Left ventricle myocardium superior (tissue), 1 donor: ENCODE measurements at places on chromosomes 2 and 18.

DNA sequence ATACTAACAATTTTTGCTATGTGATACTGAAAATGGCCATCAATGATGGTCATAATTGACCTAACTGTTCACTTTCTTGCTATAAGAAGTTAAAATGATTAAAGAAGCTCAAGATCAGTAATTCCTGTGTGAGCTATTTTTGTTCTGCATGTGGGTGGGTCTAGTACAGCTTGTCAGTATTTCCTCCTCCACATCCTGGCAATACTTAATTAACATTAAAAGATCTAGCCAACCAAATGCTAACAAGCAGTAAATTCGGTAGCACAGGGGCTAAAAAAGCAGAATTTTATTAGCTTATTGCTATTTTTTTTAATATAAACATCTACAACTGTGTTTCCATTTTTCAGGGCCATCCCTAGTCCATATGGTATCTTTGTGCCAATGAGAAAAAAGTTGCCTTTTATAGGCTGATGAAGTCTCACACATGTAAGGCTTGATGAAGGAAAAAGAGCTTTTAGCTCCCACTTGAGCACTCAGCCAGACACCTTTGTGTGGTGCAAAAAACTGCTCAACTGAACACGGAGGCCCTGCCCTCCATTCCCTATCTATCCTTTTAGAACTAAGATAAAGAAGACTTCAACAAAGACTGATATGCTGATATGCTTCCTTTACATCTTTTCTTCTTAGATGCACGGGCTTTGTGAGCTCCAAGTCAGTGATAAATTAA is 4.9 kb upstream of the PNO1 start:
- DNase-seq = no peak

- DNase-seq = peak; percentile 18
Observed at GRCh38 chr18:43589611-43590151, 312.4 kb upstream of the SYT4 start.

DNA sequence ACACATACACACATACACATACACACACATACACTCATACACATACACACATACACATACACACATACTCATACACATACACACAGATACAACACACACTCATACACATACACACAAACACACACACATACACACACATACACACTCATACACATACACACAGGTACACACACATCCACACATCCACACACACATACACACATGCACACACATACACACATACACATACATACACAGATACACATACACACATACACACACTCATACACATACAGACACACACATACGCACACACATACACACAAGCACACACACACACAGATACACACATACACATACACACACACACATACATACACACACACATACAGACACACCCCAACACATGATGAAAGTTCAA is 729.1 kb upstream of the SOX11 start:
- no peak for DNase-seq

DNA sequence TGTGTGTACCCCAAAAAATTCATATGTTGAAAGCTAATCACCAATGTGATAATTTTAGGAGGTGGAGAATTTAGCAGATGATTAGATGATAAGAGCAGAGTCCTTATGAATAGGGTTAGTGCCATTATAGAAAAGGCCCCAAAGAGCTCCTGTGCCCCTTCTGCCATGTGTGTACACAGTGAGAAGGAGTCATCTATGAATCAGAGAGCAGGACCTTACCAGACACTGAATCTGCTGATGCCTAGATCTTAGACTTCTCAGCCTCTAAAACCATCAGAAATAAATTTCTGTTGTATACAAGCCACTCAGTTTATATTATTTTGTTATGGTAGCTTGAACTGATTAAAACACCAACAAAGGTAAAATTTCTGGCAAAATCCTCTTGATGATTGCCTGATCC is 560.0 kb upstream of the CDH2 start:
- DNase-seq = no peak

DNA sequence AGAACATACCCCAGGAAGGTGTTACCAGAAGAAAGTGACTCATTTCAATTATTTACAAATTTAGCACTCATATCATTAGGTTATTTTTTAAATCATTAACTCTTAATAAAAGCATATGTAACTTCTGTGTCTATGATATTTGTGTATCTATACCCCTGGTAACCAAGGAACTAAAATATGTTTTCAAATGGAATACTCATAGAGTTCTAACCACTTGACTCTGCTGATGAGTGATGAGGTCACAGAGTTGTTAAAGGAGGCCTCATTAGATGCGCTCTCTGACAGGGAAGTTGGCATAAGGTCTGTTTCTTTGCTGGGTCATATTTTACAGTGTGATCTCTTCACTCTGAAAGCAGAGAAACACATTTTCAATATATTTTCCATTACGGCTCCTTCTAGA is 73.4 kb downstream of the CCDC150 start:
- no peak for DNase-seq

- peak; percentile 24 for DNase-seq
Observed at GRCh38 chr2:240463274-240463865, 27.9 kb downstream of the GPC1 start.

DNA sequence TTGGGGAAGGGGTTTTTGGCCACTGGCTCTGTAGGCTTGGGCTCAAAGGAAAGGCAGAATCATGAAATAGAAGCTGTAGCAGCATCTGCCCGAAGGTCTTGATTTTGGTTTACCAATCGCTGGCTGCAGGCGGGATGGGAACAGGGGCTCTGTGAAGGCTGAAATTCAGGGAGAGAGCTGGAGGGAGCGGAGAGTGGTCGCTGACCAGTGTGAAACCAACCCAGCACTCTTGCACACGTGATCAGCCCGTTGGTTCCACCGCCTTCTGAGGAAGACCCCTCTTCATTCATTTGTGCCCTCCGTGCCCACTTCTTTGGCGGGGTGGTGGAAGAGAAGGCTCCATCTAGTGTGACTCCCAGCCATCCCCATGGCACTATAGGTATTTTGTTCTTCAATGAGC is 82.6 kb downstream of the KLHL29 start:
- no peak for DNase-seq

GRCh38 chr2:3399829-3400228 is 20.3 kb downstream of the TRAPPC12 start:
- DNase-seq = peak; percentile 83

DNA sequence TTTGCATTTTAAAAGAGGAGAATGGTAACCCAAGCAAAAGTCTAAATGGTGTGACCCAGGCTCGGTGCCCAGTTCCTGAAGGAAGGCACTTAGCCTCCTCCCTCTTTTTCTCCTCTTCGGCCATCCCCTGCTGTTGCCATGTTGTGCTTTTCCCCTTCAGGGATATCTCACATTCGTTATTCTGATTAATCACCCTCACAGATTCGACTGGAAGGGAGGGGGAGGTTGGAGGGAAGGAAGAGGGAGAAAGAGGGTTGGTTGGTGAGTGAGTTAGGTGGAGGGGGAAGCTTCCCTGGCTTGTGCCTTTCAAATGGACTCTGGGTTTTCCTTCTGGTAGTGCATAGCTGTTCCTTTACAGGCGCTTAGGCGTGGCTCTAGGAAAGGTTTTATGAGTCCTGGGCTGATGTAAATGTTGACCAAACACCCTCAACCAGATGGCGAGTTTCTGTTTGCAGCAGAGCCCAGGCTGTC is 39.0 kb upstream of the LYPD6B start:
- no peak for DNase-seq

DNA sequence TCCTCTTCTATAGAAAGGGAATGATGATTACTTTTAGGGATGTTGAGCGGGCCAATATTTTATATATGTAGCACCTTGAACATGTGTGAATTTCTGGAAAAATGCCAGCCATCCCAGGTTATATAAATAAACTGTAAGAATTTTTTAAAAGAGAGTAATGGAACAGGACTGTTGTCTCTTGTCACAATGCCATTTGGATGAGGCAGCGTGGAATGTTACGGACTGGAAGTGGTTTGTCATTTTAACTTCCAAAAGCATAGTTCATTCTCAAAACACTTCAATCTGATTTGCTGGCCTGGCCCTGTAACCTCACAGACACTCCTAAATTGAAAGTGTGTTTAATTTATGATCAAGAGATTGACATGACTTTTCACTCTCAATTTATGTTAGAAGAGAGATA is 70.8 kb downstream of the TPGS2 start:
- no peak for DNase-seq

- no peak for DNase-seq
Observed at GRCh38 chr18:9735238-9735637, 27.1 kb downstream of the RAB31 start.

- DNase-seq = no peak
Observed at GRCh38 chr2:38480617-38481016, 103.5 kb upstream of the ATL2 start.

GRCh38 chr2:229230911-229231310 is 40.2 kb downstream of the PID1 start:
- peak; percentile 65 for DNase-seq

GRCh38 chr18:50372743-50373142 is 2.1 kb upstream of the SKA1 start:
- no peak for DNase-seq

- no peak for DNase-seq
Observed at GRCh38 chr2:168525716-168526446, 69.8 kb downstream of the CERS6 start.

DNA sequence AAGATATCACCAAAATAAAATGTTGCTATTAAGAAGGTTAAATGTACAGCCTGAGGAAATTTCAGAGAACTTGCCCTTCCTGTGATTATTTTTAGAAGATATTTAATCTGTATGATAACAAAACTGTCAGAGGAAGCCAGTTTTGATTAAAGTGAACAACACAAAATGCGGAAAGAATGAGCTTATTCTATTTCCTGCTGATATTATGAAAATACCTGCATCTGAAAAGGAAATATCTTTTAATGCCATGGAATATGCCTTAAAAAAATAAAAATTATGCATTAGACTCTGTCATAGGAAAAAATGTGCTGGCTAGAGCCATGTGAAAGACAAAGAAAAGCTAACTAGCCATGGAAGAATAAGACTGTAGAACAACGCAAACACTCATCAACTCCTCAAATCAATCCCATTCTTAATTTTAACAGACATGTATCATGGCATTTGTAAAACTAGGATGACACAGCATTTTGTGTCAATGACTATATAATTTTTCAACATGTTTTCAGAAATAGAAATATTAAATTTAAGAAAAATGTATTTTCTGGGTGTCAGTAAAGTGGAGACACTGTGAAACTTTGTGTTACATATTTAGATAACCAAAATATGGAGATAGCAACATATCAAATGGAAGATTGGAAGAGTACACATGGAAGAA is 1768.2 kb downstream of the SUCLG1 start:
- no peak for DNase-seq

DNA sequence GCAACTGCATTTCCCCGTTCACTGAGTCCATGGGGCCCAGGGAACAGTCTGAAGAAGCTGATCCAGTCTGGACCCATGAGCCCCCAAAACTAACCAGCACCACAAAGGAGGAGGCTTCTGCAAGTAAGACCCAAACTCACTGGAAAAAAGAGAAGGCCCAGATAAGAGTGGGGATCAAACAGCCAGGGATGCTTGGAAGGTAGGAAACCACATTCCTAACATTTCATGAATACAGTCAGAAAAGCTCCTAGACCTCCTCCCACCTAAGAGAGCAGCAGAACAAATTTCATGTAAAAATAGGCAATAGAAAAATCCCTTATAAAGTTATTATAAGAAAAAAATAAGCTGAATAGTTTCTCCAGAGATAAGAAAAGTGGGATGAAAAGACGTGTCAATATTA is 30.3 kb downstream of the TUBB6 start:
- no peak for DNase-seq

GRCh38 chr2:38483776-38484501 is 106.9 kb upstream of the ATL2 start:
- no peak for DNase-seq

- DNase-seq = peak; percentile 65
Observed at GRCh38 chr2:24434541-24434940, 56.5 kb upstream of the NCOA1 start.

DNA sequence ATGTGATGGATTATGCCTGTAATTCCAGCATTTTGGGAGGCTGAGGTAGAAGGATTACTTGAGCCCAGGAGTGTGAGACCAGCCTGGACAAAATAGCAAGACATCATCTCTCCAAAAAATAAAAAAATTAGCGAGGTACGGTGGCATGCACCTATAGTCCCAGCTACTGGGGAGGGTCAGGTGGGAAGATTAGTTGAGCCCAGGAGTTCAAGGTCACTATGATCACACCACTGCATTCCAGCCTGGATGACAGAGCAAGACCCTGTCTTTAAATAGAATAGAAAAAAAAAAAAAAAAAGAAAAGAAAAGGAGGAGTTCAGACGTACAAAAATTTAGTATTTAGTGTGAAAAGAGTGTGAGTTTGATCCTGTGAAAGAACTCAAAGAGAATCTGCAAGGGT is 154.9 kb downstream of the NR4A2 start:
- DNase-seq = no peak

GRCh38 chr18:56235481-56236013 is 402.8 kb downstream of the TXNL1 start:
- no peak for DNase-seq

DNA sequence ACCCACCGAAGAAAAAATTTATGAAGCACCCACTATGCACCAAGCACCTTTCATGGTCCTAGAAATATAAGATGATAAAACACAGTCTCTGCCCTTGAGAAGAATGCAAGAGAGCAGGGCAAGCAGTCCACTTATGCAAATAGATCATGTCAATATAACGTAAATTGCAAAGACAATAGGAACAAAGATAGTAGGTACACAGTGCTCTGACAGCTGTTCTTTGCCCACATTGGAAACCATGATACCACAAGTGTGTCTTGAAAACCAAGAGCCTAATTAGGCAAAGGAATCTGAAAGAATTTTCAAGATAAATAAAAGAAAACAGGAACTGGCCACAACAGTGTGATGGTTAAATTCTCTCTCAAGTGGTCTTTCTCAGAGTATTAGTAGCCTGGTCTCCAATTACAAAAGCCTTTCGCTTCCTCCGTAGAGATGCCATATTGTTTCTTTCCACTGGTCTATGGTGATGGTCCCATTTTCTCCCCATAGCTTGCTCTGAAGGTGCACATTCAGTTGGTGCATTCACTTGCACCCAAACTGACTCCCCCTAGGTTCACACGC is 108.5 kb downstream of the VWC2L start:
- no peak for DNase-seq

DNA sequence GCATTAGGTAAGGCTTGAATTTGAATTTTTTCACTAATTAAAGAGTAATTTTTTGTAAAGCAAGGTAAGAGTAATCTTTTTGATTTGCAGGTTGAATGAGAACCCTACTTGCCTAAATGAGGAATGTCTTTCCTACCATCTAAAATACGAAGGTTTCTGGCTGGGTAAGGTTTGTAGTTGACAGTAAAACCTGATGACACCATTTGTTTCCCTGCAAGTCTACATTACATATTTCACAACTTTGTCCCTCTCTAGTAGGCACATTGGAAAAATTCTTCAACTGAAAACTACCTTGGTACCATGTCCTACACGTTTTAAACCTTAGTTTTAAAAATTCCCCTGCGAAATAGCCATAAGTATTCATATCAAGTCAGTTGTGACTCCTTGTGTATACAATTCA is 9.4 kb downstream of the HNRNPA3 start:
- no peak for DNase-seq

DNA sequence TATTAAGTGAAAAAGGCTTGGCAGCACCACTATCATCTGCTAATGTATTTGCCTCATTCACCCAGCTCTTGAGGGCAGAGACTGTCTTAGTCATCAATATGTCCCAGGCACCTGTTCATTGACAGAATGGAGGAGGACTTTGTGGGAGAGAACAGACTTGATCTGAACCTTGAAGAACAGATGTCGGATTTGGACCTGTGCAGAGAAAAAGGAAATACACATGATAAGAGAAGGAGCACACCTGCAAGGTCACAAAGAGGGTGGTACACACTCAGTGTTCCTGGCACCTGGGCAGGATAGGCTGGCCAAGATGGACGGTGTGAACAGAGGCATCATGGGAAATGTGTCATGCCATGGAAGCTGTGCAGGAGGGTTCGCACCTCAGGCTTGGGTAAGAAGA is 7.4 kb upstream of the MGAT4A start:
- no peak for DNase-seq
